ENCODE measurements at places on chromosomes 5 and 9.

DNA sequence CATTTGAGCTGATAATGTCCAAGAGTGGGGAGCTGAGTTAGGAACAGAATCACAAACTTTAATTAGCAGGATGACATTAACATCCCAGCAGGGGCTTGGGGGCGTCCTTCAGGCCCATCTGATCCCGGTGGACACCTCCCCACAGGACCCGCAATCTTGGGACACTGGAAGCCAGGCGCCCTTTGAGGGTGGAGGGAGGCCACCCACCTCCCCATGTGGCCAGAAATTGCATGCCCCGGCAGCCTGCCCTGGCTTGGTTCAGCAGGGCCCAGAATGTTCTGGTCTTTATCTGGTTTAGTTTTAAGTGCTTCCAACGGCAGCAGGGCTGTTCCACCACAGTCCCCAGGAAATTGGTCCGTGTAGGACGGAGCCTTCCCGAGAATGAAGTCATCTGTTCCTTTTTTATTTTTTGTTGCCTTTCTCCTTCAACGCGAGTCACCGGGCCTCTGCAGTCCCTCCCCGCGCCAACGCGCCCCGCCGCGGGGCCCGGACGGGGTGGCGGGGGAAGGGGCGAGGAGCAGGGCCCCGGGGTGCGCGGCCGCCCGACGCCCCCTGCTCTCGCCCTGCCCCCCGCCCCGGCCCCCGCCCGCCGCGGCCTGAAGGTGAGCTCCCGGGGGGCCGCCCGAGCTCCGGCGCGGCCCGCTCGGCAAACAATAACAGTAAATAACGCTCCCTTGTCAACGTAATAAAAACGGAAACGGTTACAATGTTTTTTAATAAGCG, 207.9 kb downstream of the C9orf50 start:
- no peak for DNase-seq

DNA sequence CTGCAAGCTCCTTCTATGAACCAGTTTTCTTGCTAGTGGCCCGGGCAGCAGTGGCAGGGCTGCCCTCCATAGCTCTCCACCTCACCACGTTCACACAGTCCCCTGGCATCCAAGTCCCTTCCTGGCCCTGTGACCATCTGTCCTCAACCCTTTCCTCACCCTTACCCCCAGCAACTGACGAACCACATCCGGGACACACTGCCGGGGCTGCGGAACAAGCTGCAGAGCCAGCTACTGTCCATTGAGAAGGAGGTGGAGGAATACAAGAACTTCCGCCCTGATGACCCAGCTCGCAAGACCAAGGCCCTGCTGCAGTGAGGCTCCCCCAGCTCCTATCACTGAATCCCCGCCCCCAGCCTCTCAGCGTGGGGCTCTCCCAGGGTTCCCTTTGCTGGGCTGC, 18.8 kb downstream of the DNM1 start:
- DNase-seq = no peak

DNA sequence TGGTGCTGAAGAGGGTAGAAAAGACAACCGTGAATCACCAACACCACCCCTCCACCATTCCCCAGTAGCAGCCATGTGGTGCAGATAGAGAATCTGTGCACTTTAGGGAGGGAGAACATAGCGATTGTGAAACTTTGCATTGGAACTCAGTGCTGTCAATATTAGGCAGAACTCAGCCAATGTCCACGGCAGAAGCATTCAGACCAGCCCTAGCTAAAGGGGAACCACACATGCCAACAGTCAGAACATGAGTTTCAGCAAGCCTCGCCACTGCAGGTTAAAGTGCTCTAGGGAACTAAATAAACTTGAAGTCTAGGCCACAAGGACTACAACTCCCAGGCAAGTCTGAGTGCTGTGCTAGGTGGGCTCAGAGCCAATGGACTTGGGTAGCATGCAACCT, 38.5 kb upstream of the DEPDC1B start:
- no peak for DNase-seq

- DNase-seq = no peak
These were observed 73.3 kb downstream of the DPYSL3 start for GRCh38 chr5:147436596-147436995.

DNA sequence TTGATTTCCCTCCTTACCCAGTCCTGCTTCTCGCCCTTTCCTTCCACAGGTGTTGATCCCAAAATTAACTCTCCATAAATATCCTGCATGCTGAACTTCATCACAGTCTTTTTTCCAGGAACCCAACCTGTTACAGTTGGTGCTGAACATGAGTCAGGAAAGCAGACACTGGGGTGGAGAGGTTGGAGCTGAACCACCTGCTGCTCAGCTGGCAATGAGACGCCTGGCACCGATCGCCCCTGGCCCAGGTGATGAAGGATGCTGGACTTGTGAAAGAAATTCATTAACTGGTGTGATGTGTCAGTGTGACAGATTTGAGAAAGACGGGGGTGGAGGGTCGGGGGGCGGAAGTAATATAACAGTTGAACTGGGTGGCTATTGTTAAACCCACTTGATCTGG, 30.6 kb downstream of the CPLX2 start:
- DNase-seq = peak; percentile 39

GRCh38 chr9:134293611-134294152, 32.6 kb upstream of the RXRA start:
- DNase-seq = no peak

DNA sequence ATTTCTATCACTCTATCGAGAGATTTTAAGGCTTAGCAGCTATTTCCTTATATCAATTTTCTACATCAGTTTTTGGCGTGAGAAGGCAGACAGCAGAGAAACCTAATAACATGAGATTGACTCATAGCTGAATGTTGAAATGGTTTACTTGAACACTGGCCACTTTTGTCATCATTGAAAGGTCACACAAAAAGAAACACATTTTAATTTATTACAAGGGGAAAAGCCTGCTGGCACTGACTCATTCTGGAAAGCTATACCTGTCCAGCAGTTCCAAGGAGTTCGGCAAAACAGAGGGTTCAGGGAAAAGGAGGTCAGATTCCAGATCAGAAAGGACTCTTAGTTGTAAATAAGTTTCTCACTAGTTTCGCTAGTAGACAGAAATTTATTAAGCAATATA, 566.4 kb downstream of the DNAH5 start:
- DNase-seq = no peak

DNA sequence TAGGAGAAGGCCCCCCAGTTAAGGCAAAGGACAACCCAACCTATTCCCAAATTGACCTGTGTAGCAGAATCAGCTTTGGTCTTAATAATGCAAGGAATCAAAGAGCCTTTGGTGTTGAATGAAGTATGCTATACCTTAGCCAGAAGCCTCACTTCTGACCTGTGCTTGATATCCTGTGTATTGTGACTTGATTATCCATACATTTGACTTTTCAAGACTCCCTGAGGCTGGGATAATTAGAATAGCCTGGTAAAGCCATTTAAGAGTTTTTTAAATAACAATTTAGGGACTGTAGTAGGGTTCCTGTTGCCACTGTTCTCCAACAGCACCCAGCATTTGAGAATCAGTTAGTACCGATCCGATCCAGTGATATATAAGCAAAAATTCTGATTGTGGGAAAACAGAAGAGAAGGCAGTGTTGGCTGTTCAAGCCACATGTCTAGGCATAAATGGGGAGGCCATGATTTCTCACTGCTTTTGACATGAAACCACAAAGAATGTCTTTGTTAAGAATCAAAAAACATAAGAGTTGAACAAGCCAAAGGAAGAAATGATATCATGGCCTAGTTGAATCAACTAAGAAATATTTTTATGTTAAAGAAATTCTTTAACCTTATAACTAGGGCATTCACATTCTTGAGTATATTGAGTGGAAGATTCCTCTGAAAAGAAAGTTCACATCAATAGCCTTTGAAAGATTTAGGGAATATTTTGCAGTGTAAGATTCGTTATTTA, 98.9 kb downstream of the F2RL2 start:
- no peak for DNase-seq

- DNase-seq = no peak
These were observed 40.1 kb downstream of the SLC1A1 start for GRCh38 chr9:4530375-4530774.

GRCh38 chr9:14380061-14380836, 66.3 kb upstream of the NFIB start:
- no peak for DNase-seq

GRCh38 chr5:81795666-81796065, 44.8 kb upstream of the SSBP2 start:
- DNase-seq = no peak

GRCh38 chr5:75511435-75512382, at the start of the genes CERT1 and POLK:
TSS of gene CERT1 (minus strand) at chr5:75511629. CDS start at chr5:75511207, 422 bp downstream.
TSS of gene POLK (plus strand) at chr5:75511891.
- DNase-seq = peak; percentile 92

- DNase-seq = no peak
These were observed 15.5 kb downstream of the AKNA start for GRCh38 chr9:114371973-114372917.

- no peak for DNase-seq
These were observed 2.0 kb upstream of the AJM1 start for GRCh38 chr9:136840140-136840876.

DNA sequence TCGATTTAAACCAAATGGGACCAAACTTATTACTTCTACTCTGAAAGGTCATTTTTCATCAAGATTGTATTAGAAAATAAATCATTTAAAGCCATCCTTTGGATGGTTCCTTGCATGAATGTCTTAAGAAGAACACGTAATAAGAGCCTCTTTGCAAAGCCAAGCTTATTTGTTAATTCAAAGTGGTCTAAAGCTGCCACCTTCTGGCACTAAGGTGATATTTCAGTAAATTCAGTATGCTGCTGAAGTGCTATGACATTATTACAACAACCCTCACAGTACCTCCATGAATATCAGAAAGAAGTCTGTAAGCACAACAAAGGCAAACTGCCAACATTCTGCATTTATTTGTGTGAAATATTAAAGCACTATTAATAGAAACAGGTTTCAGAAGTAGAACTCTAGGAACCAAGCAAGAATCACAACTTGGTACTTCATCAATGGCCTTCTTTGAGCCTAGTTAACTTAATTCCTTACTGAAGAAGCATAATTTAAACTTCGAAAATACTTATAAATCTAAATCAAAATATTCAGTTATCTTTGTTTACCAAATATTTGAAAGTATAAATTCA, 53.1 kb upstream of the TYRP1 start:
- DNase-seq = peak; percentile 68

DNA sequence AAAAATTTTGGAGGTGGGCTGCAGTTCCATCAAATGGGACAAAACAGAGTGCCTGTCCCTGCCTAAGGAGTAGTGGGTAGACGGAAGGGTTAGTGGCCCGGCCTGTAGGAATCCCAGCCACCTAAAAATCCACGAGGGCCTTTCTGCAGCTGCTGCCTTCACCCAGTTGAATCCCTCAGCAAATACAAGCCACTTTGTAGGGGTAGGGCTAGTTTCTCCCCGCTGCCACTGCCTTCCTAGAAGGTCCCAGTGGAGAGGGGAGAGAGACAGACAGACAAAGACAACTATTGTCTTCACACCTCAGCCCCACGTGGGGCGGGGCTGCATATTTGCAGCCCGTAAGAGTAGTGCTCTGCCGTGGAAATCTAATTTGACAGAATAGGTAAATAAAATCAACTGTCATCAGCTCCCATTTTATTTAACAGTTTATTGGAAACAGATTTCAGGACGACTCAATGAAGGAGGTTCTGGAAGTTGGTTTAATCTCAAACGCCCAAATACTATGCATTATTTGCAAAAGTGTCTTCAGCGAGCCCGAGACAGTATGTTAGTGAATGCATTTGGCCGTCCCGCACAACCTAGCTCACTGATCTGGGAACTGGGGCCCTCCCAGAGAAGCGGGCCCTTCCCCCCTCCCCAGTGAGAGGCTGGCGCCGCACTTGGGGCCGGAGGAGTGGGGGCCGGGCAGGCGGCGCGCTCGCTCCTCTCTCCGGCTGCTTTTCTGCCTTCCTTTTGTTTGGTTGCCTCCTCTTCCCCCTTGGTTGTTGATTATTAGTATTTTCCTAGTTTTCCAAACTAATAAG, 67.6 kb upstream of the TBCA start:
- no peak for DNase-seq

DNA sequence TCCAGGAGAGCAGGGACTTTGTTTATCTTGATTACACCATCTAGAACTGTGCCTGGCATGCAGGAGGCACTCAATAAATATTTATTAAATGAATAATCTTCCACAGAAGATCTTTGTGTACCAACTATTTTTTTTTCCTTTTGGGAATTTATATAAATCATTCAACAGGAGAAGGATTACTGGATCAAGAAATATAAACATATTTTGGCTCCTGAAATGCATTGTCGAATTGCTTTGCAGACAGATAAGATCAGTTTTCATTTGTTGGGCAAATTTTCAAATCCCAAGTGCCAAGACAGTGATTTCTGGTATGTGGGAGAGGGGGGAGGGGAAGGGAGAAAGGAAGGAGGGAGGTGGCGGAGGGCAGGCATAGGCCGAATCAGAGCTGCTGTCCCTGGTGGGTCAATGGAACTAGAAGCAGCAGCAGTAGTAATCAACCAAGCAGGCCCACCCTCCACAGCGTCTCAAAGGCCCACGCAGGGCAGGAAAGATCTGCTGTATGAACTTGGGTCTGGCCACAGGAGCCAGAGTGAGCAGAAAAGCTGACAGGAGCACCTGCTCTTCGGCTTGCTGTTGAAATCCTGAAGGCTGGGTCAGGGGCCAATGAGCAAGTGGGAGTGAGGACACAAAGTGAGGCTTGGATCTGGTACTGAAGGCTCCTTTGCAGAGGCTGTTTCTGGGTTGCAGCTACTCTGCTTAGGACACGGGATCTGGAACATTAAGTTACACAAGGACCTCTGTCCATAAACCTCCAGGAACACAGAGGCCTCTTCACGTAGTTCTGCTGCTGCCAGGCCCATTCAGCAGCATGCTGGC, 15.8 kb upstream of the TRAF1 start:
- DNase-seq = no peak

DNA sequence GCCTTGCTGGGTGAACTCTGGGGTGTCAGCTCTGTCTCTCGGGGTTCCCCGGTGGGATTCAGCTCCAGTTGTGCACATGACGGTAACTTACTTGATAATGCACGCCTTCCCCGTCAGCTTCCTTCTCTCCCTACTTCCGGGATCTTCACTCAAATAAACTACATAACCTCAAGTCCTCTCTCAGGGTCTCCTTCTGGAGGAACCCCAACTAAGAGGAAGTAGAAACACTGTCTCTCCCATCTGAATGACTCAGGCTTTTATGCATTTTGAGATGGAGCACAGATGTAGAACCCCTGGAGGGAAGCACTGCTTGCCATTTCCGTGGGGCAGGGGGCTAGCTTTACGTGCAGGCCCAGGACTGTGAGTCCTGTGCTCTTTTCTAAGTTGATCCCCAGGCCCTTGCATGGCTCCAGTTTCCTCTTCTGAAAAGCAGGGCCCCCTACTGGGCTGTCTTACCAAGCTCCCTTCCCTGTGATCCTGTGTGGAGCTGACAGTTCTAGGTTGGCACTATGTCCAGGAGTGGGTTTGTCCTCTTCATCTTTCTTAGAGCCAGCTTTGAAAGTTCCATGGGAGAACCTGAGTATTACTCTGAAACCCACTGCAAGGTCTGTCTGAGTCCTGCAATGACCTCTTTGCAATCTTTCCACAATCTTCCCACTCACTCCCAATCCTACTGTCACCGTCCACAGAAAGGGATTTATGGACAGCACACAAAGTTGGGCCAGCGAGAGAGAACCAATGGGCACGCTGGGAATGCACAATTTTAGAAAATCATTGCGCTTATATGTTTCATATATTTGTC, 17.7 kb downstream of the S1PR3 start:
- no peak for DNase-seq

- DNase-seq = no peak
These were observed 6.8 kb upstream of the TCOF1 start for GRCh38 chr5:150350524-150351344.

GRCh38 chr5:93304456-93305250, 276.4 kb downstream of the NR2F1-AS1 start:
- no peak for DNase-seq

Measured in NCI-H1105 (cell line).